Mammary epithelial cell (primary cell): ENCODE measurements at places on chromosomes 7 and 10. TPM values are rescaled to one million over a fixed set of nuclear protein-coding genes. Genes with fewer than 3 reads are reported as not detected.
A peak's percentile ranks its signal among the peaks of the same experiment; 100 is the strongest.

The AQP1 gene
- 0.05 TPM for polyA plus RNA-seq

- no peak for DNase-seq
Observed at GRCh38 chr10:117640406-117640805, 97.9 kb downstream of the EMX2 start.

- DNase-seq: no peak
Observed at GRCh38 chr7:158633055-158633956, 45.7 kb upstream of the PTPRN2 start.

DNA sequence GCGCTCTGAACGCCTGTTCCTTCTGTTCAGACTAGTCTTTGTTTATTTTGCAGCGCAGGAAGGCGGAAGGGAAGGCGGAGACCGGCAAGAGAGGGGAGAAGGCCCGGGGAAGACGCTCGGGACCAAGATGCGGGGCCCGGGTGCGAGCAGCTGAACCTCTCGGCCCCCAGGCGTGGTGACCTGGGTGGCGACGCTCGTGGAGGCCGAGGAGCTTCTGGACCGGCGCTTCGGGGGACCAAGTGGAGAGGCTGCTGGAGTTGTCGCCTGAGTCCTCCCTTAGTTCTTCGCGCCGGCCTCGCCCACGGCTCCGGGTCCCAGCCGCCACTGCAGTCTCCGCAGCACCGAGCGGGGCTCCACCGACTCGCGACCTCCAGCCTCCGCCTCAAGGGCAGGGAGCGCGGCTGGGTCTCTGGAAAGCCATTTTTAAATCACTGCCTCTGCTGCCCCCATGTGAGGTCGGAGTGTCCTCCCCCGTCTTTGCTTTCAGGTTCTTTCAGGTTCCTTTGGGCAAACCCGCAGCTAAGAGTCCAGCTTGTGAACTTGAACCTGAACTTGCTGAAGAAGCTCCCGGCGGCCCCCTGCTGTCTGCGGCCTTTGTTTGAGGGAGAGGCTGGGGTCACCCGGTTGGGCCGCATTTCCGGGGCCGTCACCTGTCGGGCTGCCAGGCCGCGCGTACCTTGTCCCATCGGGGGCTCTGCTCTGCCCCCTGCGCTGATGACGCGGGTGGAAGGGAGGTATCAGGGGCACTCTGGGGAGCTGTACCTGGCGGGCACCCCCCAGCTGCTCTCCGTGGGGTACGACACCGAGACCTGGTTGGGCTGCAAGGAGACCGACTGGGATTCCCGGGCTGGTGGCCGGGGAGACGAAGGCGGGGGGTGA is 136.0 kb downstream of the KIF20B start:
- no peak for DNase-seq

GRCh38 chr7:25409897-25410636 is 181.8 kb upstream of the NPVF start:
- no peak for DNase-seq

The PON1 gene
- polyA plus RNA-seq: not detected

DNA sequence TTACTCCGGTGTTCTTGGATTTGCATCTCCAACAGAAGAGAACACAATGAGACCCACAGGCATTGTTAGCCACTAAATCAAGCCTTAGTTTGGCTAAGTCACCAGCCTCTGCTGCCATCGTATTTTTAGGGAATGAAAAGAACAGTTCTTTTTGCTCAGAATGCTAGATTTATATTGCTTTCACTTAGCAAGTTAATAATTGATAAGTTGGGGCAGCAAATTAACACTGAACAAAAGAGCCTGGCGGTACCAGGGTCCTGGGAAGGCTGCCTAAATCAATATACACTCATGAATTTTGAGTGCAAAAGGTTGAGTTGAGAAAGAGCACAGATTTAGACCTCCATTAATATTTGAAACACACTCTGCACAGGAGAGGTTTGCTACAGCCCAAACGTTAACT is 767.7 kb downstream of the TYW1 start:
- DNase-seq: no peak

DNA sequence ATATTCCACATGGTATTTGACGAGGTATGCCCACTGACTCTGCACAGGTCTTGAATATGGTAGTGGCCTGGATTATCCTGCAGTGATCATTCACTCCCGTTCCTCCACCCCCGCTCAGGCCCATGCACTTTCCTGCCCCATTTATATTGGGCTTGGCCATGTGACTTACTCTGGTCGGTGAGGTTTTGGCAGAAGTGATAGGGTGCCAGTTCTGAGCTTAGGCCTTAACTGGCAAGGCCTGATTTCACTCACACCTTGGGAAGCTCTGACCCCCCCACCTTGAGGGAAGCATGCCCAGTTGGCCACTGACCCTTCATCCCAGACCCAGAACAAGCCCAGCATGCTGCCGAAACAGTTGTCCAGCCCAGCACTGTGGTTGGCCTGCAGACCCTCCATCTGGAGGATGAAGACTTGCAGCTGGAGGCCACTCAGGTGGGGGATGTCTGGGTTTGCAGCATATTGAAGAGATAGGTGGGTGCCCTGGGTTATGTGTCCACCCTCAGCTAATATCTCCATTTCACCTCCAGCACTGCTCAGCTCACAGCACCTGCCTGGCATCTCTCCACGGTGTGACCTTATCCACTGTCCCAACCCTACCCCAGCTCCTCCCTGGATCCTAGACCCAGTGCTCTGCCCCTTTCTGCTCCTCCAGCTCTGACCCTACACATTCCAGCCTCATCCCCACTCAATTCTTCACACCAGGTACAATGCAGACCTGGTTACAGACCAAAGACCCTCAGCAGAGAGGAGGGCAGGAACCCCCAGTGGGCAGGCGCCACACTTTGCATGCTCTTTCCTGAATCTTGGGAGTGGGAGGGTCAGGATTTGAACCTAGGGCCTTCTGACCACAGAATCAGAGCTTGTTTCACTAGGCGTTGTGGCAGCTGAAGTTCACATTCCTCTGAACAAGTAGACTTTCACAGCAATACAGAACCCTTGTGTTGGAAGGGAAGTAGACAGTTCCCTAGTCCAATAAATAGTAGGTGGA is 138.1 kb upstream of the CHST15 start:
- no peak for DNase-seq

GRCh38 chr7:146922782-146923181 is 806.2 kb downstream of the CNTNAP2 start:
- no peak for DNase-seq

DNA sequence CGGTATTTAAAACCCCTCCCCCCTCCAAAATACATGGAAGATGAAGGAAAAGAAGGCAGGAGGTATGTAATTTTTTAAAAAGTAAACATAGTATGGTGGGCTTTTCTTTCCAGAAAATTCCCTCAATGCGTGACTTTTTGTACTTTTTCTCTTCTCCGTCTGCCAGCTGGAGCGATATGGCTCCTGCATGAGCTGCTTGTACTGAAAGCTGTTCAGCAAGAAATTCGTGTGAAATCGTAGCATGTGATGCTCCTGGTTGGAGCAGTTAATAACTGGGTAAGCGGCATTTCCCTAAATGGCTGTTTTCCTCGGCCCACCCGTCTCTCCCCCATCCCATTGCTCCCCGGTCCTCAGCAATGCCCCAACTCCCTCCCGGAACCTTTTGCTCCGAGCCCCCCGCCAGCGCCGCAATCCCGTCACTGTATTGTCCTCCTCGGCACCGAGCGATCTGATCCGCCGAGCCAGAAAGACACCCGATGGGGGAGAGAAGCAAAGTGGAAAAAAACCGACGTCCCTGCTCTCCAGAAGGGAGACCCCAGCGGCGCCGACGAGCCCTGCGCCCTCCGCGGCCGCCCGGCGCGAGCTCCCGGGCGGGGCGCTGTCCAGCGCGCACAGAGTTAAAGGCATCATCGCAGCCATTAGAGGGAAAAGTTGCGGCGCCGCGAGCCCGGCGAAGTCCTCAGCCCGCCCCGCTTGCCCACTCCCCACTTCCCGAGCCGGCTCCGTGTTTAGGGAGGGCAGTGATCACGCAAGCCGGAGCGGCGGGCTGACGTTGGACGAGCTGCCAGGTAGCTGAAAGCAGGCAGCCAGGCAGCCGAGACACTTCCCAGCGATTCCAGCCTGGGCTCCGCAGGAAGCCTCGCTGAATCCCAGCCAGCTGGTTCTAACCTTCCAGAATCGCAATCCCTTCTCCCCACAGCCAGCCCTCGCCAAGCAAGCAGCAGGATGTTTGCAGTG is at the start of gene VSTM2A:
Gene VSTM2A, plus strand, starts transcription at position 707 of the 957 bp plus-strand sequence. CDS start 356 bp downstream, outside the sequence.
- peak; percentile 4 for DNase-seq

- DNase-seq: no peak
Observed at GRCh38 chr7:31979690-31980330, 90.4 kb downstream of the PDE1C start.

The CDNF gene
- 1.5 TPM for polyA plus RNA-seq

The CYP3A4 gene
- polyA plus RNA-seq: not detected

The ADCYAP1R1 gene
- not detected for polyA plus RNA-seq

The PRSS37 gene
- polyA plus RNA-seq: not detected
